ENCODE measurements at places on chromosomes 11 and 22.

DNA sequence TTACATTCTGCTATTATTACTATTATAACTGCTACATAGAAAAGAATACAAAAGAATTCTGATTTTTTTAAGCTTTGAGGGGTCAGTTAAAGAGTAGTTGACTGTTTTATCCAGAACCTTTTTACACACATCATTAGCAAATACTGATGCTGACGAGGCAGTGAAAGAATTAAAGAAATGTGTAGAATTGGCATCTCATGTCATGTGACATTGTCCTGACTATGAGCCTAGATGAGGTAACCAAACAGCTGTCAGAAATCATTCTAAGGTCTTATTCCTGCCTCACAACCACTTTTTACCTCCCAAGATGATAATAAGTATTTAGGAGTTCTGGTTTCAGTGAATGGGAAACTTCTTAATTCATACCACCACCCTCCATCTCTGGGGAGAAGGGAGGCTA, 121.0 kb downstream of the SLC1A2 start:
- DNase-seq = no peak

GRCh38 chr11:15045891-15046290, 27.5 kb upstream of the CALCB start:
- DNase-seq = no peak

DNA sequence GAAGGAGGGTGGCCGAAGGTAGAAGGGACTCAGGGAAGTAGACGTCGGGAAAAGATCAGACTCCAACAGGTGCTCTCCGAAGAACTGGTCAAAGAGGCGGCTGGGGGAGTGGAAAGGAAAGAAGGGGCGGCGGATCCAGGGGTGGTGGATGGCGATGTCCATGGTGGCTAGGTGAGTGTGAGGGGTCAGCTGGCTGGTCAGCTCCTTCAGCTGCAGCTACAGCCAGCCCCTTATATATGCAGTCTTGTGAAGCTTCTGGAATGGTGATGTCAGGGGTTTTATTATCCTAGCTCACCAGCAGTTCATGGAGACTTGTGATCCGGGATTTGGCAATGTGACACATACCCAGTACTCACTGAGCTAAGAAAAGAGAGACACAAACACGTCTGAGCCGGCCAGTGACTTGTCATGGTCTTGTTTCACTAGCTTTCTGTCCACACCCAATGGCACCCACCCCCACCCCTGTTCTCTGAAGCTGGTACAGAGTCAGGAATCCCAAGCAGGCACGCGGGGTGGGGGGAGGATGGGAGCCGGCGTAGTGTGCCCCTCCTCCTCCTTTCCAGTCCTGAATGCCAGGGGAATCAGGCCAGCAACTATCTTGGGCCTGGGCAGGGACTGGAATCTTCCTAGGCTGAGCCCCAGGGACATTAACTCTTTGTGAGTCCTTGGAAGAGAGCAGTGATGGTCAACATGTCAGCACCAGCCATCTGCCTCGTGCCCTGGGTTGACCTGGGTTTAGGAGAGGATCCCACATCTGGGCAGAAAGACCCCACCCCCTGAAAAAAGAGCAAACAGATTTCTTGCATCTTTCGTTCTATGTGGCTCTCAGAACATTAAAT, at the start of gene CRYAB:
TSS of gene CRYAB (minus strand) at position 208 of the 839 bp plus-strand sequence. CDS start at position 162, 46 bp downstream.
- peak; percentile 96 for DNase-seq

GRCh38 chr11:61800331-61801281, 7.9 kb downstream of the FEN1 start:
- no peak for DNase-seq

DNA sequence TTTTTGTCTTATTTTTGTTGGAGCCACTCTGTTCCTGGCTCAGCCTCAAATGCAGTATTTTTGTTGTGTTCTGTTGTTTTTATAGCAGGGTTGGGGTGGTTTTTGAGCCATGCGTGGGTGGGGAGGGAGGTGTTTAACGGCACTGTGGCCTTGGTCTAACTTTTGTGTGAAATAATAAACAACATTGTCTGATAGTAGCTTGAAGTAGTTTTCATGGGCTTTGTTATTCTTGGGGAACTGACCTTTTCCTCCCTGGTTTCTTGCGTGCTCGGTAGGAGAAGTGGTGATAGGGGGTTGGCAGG, 6.0 kb upstream of the MCM5 start:
- no peak for DNase-seq

GRCh38 chr11:94130298-94131046, 1.8 kb downstream of the PANX1 start:
- no peak for DNase-seq

DNA sequence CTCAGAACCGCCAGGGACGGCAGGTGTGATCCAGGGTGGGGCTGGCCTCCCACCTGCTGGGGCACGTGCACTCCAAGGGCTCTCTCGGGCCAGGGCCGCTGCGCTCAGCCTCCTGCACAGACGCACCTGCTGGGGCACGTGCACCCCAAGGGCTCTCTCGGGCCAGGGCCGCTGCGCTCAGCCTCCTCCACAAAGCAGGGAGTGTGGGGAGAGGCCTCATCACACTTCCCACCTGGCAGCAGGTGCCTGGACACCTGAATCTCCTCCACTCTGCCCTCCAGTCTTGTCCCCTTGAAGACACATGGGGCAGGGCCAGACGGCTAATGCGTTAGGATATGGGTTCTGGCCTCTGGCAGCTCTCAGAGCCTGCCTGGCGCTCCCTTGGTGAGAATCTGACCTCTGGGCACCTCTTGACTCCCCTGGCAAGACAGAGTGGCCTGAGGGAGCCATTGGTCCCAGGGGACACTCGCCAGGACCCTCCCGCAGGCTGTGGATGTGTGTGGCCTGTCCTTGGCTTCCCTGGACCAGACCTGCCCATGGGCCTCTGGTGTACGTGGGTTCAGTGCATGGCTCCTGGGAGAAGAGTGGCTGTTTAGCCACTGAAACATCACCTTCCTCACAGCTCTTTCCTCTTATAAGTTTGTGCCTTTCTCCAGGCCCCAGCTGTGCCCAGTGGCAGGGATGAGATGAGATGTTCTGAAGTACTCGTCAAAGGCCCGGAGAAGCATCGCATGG, 73.5 kb downstream of the BRD1 start:
- DNase-seq = no peak
